Choroid plexus epithelial cell (primary cell): ENCODE measurements at places on chromosomes 1 and 21.

GRCh38 chr1:186374303-186375151 is 526 bp downstream of the TPR start:
- peak; percentile 43 for DNase-seq

DNA sequence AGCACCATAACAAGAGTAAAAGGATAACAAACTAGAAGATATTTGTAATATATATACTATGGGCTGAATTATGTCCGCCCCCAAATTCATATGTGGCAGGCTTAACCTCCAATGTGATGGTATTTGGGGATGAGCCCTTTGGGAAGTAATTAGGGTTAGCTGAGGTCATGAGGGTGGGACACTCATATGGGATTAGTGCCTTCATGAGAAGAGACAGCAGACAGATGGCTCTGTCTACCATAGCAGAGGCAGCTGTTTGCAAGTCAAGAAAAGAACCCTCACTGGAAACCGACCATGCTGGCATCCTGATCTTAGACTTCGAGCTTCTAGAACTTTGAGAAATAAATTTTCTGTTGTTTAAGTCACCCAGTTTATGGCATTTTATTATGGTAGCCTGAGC is 303.6 kb downstream of the LMO4 start:
- no peak for DNase-seq

GRCh38 chr1:198878566-198878965 is 239.7 kb downstream of the PTPRC start:
- DNase-seq: no peak

GRCh38 chr1:23278717-23279116 is 61.4 kb upstream of the HTR1D start:
- DNase-seq: no peak

DNA sequence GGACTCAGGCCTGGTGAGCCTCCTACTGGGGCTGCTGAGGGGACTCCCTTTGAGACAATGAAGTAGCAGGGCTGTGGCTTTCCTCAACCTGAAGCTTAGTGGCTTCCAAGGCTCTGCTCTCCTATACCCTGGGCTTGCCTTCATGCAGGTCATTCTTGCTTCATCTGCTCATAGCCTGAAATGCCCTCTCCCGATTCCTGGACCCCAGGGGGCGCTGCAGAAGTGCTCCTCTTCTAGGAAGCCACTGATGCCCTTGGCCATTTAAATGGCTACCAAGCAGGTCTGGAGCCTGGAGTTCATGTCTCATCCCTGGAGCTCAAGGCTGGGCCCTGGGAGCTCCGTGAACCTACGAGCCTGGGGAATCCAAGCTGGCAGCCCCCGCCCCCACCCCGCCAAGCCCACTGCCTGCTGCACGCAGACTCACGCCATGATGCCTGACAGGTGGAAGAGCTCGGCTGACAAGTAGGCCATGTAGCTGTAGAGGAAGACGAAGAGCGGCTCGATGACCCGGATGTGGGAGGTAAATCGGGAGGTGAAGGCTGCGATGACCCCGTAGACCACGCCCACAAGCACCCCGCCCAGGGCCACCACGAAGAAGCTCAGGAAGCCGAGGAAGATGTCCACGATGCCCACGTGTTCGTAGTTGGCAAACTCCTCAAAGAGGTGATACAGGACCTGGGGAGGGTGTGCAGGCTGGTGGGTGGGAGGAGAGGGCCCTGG is 45.7 kb downstream of the SLC9A1 start:
- DNase-seq: peak; percentile 23

- no peak for DNase-seq
These were observed 4.7 kb downstream of the ITLN2 start for GRCh38 chr1:160949881-160950280.

GRCh38 chr1:1020000-1020404 is at the start of gene AGRN:
Gene AGRN, plus strand, starts transcription at chr1:1020120. Its CDS starts 53 bp downstream, at chr1:1020173.
- no peak for DNase-seq

GRCh38 chr1:215083383-215083961 is 935 bp downstream of the KCNK2 start:
- DNase-seq: peak; percentile 27

DNA sequence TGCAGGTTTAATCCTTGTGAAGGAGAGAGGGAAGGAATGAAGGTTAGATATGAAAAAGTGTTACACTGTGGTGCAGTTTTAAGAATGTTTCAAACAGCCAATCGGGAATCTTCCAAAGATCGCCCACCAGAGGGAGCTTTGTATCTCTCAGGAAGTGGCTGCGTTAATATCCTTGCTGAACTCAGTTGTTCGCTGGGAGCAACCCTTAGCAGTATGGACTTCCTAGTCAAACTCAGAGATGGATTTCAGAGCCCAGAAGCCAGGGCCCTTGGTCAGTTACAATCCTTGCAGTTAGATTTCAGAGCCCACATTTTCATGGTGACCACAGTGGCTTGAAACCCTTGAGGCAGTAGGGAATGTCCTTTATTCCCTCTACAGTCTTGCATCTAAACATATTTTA is 136.2 kb downstream of the NTNG1 start:
- peak; percentile 72 for DNase-seq

- no peak for DNase-seq
These were observed 56.8 kb upstream of the KCNA3 start for GRCh38 chr1:110731529-110731928.
